ENCODE measurements at places on chromosomes 12 and 14.

- DNase-seq, result no peak
Observed at GRCh38 chr14:51527073-51527472, 124.6 kb upstream of the FRMD6 start.

- no peak for DNase-seq
Observed at GRCh38 chr12:82650627-82651337, 35.9 kb upstream of the TMTC2 start.

- DNase-seq, result no peak
Observed at GRCh38 chr12:22256041-22256441, 78.5 kb downstream of the ST8SIA1 start.

DNA sequence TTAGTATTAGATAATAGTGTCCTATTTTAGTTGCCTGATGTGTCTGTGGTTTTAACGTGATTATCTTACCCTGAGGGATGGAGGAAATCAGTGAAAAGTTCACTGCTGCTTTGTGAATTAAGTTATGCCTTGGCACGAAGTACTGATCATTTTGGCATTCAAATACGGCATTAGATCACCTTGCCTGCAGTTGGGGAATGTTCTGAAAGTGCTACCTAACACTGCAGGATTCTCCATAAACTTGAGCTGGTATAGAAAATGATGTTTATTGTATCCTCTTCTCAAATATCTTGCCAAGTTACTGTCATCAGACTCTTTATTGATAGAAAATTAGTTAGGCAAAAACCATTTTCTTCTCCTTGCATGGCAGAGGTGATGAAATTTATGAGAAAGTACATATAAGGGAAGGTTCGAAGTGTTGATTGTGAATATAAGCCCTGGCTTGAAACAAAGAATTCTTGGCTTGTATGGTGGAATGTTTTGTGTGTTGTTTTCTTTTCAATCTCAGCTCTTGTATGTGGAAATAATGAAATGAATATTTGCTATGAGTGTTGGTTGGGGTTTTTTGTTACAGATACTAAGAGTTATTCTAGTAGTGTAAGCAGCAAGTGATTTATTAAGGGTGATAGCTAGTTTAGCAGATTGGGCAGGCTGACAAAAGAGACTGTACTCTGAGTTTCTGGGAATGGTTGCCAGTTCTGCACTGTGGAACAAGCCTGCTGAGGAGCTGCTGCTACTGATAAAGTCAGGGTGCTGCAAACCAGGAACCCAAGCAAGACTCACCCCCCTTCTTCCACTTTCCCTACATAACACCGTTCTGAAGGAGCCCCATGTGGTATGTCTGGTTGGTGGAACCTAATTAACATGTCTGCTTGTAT, 448.3 kb downstream of the PCNX1 start:
- no peak for DNase-seq
